ENCODE measurements at places on chromosomes 7 and 10.

GRCh38 chr10:119031496-119032059 lies 2.1 kb downstream of the NANOS1 start:
- DNase-seq: no peak

GRCh38 chr7:92843034-92843760 lies 6.8 kb upstream of the CDK6 start:
- DNase-seq: no peak

- DNase-seq: no peak
These were observed 315.3 kb downstream of the PTEN start for GRCh38 chr10:88178758-88179157.

DNA sequence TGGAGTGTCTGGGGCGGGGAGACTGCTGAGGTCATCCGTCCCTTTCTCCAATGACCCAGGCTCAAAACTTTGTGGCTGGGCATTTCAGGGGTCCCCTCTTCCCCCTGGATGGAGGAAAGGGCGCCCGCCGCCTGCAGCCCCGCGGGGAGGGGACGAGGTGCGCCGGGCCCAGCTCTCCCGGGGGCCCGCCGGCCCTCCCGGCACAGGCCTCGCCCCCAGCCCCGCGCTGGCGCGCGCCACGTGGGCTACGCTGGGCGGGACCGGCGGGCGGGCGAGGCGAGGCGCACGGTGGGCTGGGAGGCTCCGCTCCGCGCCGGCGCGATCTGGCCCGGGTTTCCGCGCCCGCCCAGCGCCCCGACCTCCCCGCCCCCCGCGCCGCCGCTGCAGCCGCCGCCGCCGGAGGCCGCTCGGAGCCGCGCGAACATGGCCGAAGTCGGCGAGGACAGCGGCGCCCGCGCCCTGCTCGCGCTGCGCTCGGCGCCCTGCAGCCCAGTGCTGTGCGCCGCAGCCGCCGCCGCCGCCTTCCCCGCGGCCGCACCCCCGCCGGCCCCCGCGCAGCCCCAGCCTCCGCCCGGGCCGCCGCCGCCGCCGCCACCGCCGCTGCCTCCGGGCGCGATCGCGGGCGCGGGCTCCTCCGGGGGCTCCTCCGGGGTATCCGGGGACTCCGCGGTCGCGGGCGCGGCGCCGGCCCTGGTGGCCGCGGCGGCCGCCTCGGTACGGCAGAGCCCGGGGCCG lies at the start of gene FOXK1:
TSS of gene FOXK1 (plus strand) at position 410 of the 735 bp plus-strand sequence. CDS start at position 424, 14 bp downstream.
- DNase-seq: peak; percentile 77

DNA sequence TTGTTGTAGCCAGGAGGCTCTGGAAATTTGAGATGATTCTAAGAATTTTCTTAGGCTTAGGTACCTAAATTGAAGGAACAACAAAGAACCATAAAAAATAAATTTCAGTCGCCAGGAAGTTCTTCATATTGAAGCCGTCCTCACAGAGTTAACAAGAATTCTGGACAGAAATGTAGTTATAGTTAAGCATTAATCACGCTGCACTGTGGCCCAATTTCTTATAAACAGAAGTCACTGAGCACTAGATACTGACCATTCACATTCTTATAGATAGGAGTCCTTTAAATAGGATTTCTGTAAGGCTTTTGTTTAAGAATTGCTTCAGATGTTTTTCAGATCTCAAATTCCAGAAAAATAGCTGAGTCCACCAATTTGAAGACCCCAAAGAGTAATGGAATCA lies 256.2 kb upstream of the PITRM1 start:
- DNase-seq: no peak

- no peak for DNase-seq
These were observed 72.8 kb downstream of the ST8SIA6 start for GRCh38 chr10:17381502-17382142.

DNA sequence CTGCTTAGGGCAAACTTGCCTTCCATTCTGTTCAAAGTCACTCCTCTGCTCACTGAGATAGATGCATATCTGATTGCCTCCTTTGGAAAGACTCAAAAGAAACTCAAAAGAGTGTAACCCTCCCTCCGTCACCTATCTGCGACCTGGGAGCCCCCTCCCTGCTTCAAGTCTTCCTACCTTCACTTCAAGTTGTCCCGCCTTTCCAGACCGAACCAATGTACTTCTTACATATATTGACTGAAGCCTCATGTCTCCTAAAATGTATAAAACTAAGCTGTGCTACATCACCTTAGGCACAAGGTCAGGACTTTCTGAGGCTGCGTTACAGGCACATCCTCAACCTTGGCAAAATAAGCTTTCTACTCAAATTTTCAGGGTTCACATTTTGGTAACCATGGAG lies 77.4 kb upstream of the C1GALT1 start:
- DNase-seq: no peak

DNA sequence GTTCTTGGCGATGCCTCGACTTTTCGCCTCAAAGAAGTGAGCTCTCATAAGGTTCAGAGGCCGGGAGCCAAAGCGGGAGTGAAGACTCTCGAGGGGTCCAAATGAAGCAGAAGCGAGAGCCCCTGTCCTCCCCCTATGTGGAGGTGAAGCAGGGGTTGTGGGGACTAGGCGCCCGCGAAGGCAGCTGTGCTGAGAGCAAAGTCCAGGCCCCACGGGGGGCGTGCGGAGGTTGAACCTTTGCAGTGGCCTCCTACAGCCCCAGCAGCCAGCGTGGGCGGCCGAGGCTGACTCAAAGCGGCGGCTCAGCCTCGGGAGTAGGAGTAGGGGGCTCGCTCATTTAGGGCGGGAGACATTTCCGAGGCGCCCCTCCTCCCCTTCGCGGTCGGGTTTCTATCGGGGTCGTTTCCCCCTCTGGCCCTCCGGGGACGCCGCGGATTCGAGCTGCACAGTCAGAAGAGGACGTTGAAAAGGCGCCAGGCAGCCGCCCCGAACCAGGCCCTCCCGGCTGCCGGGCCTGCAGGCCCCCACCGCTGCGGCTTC lies 553 bp upstream of the ADD3 start:
- DNase-seq: no peak

DNA sequence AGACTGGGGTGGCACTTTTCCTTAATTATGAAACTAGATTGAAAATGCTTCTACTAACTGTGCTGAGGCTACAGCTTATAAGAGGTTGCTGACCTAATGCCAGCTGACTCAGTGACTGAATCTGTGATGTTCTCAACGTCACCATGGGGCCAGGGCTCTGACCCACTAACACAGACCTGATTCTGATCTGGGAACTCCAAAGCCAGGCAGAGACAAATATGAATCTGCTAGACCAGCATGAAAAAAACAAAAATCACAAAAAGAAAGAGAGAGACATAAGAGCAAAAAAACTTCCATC lies 16.1 kb downstream of the USP6NL start:
- no peak for DNase-seq

GRCh38 chr7:1534330-1535099 lies 4.0 kb downstream of the MAFK start:
- DNase-seq: no peak

- no peak for DNase-seq
These were observed 55.3 kb downstream of the TCAF1 start for GRCh38 chr7:143846692-143847091.

DNA sequence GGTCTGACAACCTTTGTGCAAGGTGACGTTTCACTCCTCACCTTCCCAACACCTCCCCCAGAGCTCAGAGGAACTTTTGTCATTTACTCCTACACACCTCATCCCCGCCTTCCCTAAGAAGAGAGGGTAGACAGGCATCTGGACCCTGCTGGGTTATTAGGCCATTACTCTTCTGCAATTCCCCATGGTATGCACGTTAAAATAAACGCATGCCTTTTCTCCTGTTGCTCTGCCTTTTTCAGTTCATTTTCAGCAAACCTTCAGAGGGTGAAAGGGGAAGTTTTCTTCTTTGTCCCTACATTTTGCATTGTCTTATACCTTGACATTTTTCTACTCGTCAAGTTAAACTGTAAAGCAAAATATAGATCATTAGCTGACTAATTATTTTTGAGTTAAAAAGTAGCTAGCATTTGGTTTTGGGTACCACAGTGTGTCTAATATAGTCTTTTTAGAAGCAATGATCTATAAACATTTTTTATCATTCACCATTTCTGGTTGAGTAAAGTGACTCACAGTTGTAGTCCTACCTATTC lies 10.5 kb upstream of the EDRF1 start:
- DNase-seq: no peak

- no peak for DNase-seq
These were observed 100.6 kb downstream of the GPR26 start for GRCh38 chr10:123766761-123767160.

DNA sequence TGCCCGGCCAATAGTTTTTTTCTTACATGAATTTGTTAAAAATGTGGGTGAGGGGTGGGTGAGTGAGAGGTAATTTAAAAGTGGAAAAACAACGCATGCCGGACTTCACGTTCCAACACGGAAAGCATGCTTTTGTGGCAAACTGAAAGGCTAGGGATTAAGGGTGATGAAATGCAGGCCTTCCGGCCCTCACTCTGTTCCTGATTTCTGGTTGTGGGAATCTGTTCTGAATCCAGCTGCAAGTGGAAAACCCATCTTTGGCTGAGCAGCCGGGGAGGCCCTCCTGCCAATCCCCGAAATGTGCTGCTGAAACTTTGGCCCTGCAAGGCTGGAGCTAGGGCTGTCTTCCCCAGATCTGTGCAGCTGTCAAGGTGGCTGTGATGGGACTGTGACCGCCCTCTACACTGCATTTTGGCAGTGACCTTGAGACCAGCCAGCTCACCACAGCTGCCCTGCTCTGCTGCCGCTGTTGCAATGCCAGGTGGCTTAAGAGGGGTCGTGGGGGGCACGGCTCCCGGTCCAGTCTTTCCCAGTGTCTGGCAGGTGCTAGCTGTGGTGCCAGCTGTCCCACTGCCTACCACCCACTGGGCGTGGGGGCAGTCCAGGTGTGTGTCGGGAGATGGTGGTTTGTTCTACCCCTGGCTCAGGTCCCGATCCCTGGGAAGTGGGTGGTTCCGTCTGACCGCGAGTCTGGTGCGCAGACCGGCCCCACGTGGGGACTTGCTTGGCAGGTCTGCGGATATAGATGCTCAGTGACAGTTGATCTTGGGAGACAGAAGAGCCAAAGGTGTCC lies 39.0 kb downstream of the TET1 start:
- no peak for DNase-seq

- DNase-seq: no peak
These were observed 73.9 kb downstream of the CELF2 start for GRCh38 chr10:11091517-11092102.

GRCh38 chr10:10844251-10844650 lies 173.4 kb upstream of the CELF2 start:
- no peak for DNase-seq

DNA sequence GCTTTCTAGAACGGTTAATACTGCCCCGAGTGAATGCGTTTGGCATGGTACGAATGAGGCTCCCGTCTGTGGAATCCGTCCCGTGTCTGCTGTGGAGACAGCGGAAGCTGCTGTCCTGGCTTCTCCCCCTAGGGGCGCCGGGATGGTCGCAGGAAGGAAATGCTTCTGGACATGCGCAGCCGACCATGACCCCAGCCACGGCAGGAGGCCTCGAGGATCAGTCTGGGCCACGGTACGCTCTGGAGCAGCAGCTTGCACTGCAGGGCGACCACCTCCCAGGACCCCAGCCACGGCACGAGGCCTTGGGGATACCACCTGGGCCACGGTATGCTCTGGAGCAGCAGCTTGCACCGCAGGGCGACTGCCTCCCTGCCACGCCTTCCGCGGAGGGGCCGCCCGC lies 107.9 kb downstream of the CYTH3 start:
- no peak for DNase-seq

GRCh38 chr7:90681336-90682022 lies 85.4 kb downstream of the CDK14 start:
- no peak for DNase-seq

DNA sequence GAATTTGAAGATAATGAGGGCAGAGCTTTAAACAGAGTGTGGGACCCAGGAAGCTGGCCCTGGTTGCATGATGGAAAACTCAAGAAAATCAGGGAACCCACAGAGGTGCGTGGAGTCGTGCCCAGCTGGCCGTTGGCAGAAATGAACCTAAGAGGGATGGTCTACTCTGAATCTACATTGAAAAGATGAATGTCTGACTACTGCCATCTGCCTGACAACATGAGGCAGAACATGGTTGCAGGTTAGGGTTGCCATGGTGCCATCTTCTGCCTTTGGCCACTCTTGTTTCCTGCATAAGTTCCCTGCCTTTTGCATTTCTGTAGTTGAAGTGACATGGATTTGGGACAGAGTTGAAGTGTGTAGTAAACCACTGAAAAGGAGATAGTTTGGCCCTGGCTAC lies 138.5 kb upstream of the COBL start:
- DNase-seq: no peak

DNA sequence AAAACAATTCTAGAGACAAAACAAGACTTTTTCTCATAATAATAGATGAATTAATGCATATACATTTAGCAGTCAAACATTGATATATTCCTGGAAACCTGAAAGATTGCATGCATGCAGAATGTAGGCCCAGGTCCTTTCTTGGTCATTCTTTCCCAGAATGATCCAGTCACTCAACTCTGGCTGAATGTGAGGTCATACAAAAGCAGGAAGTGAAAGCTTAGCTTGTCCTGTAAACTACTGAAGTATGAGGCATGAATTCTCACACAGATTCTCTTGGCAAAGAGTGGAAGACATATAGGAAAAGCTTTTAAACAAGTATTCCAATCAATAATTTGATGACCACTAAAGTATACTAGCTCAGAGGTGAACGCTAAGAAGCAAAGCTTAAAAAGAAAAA lies 253.9 kb downstream of the PPP1R3A start:
- DNase-seq: no peak

DNA sequence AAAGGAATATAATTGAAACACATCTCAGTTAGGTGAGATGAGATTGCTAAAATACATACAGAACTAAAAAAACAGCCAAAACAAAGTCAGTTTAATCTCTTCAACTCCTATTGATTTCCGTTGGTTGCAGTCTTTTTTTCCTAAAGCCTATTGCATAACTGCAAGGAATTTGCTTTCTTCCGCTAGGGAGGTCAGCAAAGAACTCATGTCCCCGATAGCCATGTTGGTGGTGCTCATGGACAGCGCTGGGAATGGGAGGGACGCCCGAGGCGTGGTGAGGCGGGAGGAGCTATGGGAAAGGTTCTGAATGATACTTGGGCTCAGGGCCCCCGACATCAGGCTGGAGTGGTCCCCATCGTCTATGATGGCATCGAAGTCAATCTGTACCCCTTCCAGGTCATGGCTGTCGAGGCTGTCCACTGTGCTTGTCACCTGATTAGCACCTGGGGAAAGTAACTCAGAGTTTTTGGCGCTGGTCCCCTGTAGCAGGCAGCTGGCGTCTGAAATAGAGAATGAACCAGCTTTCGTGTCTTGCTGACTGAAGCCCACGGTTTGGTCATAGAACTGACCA lies 261.4 kb upstream of the INHBA start:
- DNase-seq: no peak

- DNase-seq: no peak
These were observed 25.9 kb downstream of the PRKG1 start for GRCh38 chr10:51100221-51100620.

All from T-cell (primary cell).